ENCODE measurements at places on chromosomes 1 and 21.

GRCh38 chr1:84398175-84399155, at the start of gene DNASE2B:
Gene DNASE2B, plus strand, starts transcription at chr1:84398484. Its CDS starts 81 bp downstream, at chr1:84398565.
- no peak for DNase-seq

DNA sequence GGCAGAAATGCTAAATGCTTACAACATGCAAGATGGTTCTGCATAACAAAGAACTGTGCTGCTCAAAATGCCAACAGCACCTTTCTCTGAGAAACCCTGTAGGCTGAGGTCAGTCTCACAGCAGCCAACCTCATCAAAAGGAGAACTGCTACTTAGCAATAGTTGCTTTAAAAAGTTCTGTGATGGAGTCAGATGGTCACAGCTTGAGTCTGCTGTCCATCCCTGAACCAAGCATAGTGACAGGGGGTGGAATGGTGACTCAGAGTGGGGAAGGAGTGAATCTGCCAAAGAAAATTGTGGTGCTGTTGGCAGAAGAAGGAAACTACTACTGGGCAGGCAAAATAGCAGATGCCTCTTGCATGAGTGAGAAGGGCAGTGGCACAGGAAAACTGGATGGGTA, 106.0 kb upstream of the FAM78B start:
- DNase-seq = no peak

DNA sequence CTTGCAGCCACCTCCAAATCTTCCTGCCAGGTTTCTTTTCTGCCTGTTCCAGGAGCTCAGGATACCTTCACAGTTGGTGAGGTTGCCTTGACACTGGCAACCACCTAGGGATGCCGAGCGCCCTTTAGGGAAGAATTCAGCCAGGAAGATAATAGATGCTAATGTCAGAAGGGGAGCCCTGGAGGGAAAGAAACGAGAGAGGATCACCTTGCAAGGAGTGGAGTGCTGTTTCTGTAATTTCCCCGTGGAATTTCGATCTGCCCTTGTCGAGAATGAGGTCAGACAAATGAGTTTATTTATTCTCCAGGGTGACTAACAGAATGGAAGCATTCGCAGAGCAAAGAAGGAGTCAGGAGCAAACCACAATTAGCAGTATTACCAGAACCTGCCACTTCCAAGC, 315.8 kb upstream of the KAZN start:
- no peak for DNase-seq

GRCh38 chr1:156700736-156701531, 4.4 kb downstream of the CRABP2 start:
- no peak for DNase-seq

DNA sequence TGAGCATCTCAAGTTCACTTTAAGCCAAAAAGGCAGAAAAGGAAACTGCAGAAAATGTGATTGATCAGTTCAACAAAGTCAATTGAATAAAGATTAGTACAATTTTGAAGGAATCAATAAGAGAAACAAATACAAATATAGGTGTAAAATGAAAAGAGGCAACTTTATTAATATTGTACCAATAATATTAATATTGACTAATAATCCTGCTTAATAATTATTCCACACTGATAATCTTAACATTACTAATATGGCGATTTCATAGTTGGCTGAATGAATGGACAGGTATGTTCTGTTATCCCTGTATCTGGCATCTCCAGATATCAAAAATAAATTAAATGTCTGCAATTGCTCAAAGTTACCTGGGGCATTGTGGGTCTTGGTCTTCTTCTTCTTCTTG, 61.8 kb downstream of the PRKAB2 start:
- DNase-seq = no peak

- DNase-seq = no peak
Measured at GRCh38 chr1:35708441-35708921, 10.2 kb downstream of the C1orf216 start.

DNA sequence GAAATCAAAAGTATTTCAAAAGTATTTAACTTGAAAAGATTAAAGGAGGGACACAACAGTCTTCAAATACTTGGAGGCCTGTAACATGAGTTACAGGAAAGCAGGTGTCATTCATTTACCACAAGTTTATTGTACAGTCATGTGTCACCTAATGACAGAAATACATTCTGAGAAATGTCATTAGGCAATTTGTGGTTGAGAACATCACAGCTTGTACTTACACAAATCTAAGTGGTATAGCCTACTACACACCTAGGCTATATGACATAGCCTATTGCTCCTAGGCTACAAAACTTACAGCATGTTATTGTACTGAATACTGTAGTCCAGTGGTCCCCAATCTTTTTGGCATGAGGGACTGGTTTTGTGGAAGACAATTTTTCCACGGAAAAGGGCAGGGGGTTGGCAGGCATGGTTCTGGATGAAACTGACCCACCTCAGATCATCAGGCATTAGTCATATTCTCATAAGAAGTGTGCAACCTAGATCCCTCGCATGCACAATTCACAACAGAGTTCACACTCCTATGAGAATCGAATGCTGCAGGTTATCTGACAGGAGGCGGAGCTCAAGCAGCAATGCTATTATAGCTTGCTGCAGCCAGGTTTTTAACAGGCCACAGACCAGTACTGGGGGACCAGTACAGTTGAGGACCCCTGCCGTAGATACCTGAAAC, 25.0 kb upstream of the PHTF1 start:
- no peak for DNase-seq

DNA sequence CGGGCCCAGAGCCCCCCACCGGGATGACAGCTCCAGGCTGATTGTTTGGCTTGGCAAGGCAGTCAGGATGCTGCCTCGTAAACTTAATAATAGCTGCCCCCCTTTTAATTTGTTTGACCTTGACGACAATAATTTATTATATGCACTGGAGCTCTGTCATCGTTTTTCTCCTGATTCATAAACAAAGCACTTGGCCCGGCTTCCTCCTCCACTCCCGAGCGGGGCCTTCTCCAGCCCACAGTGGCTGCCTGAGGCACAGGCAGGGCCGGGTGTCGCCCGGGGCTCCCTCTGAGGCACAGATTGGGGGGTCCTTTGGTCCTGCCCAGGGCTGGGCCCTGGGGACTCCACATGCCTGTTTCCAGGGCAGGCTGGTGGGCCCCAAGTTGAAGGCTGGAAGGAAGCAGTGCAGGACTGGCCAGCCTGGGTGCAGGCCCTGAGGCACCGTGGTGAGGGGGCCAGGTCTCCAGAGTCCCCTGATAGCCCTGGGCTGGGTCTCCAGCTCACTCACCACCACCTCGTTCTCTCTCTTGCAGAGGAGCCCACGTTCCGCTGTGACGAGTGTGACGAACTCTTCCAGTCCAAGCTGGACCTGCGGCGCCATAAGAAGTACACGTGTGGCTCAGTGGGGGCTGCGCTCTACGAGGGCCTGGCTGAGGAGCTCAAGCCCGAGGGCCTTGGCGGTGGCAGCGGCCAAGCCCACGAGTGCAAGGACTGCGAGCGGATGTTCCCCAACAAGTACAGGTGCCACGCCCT, 52.0 kb upstream of the ARHGEF16 start:
- no peak for DNase-seq

DNA sequence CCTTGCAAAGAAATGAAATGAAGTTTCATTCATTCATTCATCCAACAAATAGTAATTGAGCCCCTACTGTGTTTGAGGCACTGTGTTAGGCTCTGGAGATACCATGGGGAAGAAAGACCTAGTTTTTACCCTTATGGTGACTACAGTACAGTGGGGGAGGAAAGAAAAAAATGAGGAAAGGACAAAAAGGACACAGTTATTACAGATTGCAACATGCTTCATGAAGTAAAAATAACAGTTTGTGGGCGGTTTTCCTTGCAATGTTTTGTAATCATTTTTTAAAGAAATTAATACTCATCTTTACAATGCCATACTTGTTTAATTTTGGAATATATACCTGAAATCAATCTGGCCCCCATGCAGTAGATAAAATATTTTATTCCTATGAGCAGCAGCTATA, 120.3 kb downstream of the TM2D1 start:
- DNase-seq = no peak

DNA sequence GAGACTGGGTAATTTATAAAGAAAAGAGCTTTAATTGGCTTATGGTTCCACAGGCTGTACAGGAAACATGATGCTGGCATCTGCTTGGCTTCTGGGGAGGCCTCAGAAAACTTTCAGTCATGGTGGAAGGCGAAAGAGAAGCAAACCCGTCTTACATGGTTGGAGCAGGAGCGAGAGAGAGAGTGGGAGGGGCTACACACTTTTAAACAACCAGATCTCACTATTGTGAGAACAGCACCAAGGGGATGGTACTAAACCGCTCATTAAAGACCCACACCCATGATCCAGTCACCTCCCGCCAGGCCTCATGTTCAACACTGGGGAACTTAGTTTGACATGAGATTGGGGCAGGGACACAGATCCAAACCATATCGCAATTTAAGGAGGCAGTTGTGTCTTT, 69.4 kb downstream of the PKN2 start:
- DNase-seq = no peak

DNA sequence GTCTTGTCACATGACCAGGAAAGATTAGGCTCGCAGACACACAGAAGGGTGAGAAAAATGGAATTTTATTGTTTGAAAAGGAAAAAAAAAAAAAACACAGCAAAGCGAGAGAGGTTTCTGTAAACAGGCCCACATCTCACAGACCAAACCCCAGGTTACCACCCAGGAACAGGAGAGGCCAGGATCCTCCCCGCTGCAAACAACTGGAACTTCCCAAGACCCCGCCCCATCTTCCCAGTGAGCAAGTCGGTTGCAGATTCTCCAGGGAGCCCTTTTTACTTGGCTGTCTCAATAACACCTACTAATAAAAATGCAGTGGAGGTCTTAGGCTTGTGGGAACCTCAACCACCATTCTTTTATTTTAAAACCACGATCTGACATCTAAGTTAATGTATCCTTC, 84.7 kb upstream of the ETS2 start:
- no peak for DNase-seq

- no peak for DNase-seq
Measured at GRCh38 chr1:181984006-181984405, 77.5 kb downstream of the ZNF648 start.

DNA sequence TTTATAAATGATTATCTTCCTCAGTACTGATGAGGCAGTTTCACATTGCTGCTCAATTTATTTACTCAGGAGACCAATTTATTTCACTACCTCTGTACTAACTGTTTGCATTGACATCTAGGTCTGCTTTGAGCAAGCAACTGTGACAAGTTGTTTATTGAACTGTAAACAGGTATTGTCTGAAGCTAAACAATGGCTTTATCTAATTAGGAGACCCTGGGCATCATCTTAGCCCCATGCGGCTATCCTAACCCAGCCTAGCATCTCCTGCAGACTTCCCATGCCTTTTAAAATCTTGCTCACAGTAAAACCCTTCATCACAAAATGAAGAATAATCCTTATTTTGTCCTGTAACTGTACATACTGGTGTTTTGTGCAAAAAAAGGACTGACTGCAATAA, 348.2 kb downstream of the RWDD3 start:
- no peak for DNase-seq

DNA sequence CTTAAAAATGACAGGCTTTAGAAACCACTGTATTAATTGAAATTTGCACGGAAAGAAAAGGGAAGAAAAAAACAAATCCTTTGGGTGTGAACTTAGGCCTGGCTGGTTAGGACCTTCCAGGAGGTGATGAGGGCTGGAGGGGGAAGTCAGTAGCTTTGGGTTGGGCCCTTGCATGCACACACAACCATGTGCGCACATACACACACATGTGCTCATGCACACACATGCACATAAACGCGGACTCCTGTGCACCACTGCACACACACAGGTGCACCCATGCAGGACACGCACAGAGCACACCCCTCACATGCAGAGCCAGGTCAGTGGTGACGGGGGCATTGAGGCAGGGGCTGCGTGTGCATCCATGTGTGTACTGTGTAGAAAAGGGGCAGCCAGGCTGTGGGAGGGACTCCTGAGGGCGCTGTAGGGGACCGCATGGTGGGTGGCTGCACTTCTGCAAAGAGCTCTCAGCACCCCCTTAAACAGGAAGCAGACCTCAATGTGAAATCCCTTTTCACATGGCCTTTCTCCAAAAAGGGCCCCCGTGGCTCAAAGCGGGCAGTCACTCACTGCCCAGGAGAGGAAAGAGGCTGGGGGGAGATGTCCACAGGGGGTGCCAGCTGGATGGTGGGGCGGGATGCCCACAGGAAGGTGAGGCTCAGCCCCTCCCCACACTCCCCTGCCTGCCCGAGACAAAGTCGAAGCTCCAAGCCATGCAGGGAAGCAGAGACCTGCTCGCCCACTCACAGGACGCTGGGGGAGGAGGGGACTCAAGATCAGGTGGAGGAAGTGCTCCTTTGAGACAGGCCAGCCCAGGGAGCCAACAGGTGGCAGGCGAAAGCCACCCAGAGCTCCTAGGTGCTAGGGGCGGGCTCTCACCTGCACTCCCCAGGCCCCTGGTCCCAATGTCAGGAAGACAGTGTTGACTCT, 95.2 kb downstream of the ITPKB start:
- no peak for DNase-seq

DNA sequence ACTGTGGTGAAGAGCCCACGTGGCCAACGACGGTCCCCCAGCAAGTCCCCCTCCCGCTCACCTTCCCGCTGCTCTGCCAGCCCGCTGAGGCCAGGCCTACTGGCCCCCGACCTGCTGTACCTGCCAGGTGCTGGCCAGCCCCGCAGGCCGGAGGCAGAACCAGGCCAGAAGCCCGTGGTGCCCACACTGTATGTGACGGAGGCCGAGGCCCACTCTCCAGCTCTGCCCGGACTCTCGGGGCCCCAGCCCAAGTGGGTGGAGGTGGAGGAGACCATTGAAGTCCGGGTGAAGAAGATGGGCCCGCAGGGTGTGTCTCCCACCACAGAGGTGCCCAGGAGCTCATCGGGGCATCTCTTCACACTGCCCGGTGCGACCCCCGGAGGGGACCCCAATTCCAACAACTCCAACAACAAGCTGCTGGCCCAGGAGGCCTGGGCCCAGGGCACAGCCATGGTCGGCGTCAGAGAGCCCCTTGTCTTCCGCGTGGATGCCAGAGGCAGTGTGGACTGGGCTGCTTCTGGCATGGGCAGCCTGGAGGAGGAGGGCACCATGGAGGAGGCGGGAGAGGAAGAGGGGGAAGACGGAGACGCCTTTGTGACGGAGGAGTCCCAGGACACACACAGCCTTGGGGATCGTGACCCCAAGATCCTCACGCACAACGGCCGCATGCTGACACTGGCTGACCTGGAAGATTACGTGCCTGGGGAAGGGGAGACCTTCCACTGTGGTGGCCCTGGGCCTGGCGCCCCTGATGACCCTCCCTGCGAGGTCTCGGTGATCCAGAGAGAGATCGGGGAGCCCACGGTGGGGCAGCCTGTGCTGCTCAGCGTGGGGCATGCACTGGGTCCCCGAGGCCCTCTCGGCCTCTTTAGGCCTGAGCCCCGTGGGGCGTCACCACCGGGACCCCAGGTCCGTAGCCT, 46.8 kb downstream of the TRIM11 start:
- DNase-seq = no peak

DNA sequence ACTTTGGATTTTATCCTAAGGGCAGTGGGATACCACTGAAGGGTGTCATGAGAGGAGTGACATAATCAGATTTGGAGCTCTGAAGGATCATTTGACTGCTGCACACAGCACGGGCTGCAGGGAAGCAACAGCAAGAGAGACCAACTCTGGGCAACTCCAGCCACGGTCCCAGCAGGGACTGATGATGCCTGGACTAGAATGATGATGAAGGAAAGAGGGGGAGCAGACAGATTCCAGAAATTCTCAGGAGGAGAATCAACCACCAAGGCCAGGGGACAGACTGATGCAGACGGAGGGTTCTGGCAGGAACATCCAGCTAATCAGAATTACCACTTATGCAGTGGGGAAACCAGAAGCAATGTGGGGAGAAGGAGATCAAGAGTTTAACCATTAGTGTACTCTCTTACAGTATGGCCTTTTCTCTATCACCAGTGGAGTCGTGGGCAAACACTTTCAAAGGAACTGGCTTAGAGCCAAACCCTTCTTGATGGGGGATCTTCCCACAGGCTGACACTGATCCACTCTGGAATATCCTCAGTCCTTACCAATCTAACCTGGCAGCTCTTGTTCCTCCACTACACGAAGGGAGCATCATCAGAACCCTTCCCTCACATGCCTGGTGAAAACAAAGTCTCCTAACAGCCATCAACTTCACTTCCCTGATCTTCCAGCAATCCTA, 3.3 kb downstream of the URB1 start:
- no peak for DNase-seq

Measured in stimulated activated CD8-positive, alpha-beta memory T cell treated with anti-CD3 and anti-CD28 coated beads, Interleukin-15, amount 100 ng/mL, for 1 hour (primary cell).